ENCODE measurements at places on chromosomes 1 and 21. TPM values are rescaled to one million over a fixed set of nuclear protein-coding genes. Genes with fewer than 3 reads are reported as not detected.

Gene PAX7
- not detected for total RNA-seq

Gene FCRLB
- 2.4 TPM for total RNA-seq

Gene SYT6
- total RNA-seq, result not detected

Gene FAM110D
- total RNA-seq, result 12.6 TPM

Gene TMEM61
- total RNA-seq, result 0.84 TPM

Gene ABCB10
- 24.7 TPM for total RNA-seq

Gene DCST1
- total RNA-seq, result not detected

Gene CYP4B1
- total RNA-seq, result 578 TPM

Gene C1orf141
- total RNA-seq, result not detected

Gene MCOLN3
- 10.7 TPM for total RNA-seq

Measured in tibial nerve (tissue), 4 donors.